ENCODE measurements at places on chromosomes 12 and 14. TPM values are rescaled to one million over a fixed set of nuclear protein-coding genes. Genes with fewer than 3 reads are reported as not detected.

DNA sequence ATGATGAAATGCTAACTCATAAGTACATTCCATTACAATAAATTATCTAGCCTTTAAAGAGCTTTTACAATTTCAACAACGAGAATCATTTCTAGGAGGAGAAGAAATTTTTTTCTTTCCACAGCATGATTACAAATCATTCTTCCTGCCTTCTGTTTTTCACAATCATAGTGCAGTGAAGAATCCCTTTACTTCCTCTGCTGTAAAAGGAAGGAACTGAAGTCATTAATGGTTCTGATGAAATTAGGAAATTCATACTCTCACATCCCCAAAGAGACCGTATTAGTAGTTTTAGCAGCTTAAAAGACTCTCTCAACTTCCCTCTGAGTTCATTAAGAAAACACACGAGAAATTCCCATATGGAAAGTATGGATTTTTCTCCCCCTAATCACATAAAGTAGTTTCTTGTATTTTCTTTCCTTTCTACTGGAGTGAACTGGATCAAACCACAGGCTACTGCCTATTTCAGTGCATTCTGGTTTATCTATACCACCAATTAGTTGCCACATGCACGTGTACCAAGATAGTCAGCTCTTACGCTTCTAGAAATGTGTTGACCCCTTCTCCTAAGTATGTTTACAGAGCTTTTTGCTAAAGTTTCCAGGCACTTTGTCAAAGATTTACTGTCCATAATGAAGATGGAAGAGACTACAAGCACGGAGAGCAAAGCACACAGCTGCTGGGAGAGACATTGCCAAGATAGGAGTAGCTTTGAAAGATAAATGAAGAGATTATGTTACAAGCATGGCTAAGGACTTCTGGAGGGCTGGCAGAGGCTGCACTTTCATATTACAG lies 58.9 kb upstream of the KITLG start:
- H3K27ac ChIP-seq, result no peak overlapping the region
- no peak for DNase-seq

- H3K36me3 ChIP-seq, result no peaks in the 10 kb centered on the region
- H3K27ac ChIP-seq, result peak overlapping the region; percentile 89
- no peak overlapping the region for H3K4me3 ChIP-seq
- no peak for DNase-seq
- H3K27me3 ChIP-seq, result no peaks in the 10 kb centered on the region
Measured at GRCh38 chr12:124391340-124392261, 96.7 kb downstream of the RFLNA start.

DNA sequence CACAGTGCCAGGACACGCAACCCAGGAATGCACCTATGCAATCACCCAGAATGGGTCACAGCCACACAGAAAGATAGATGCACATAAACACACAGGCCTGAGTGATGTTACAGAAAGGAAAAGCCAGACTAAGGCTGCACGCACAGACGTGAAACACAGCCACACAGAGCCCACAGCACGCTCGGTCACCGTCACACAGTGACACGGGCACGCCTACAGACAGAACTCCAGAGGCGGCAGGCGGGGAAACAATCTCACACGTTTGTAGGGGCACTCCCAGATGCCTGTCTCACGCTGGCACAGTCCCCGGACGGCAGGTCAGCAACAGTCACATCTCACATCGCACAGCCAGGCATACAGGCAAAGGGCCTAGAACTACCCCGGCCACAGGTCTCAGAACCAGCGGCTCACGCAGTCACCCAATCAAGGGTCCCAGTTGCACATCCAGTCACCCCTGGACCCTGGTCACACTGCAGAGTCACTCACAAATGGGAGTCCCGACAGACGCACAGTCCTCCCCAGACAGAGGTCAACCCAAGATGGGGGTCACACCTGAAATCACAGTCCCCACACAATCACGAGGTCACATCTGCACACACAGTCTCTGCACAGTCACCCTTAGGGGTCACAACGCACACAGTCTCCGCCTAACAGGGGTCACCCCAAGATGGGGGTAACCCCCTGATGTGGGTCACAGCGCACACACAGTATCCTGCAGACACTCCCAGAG lies 790 bp downstream of the SSH1 start:
- DNase-seq, result peak; percentile 56
- peak overlapping the region; percentile 77 for H3K4me3 ChIP-seq
- peaks cover 11% of the 10 kb centered on the region for H3K4me1 ChIP-seq
- peak overlapping the region; percentile 37 for H3K27ac ChIP-seq

- H3K4me1 ChIP-seq, result peaks cover 38% of the 10 kb centered on the region
- no peaks in the 10 kb centered on the region for H3K27me3 ChIP-seq
- no peaks in the 10 kb centered on the region for H3K36me3 ChIP-seq
- no peak overlapping the region for H3K27ac ChIP-seq
- H3K4me3 ChIP-seq, result no peak overlapping the region
Measured at GRCh38 chr14:99946652-99947489, 118.4 kb upstream of the EVL start.

- DNase-seq, result no peak
- H3K4me1 ChIP-seq, result no peaks in the 10 kb centered on the region
- no peaks in the 10 kb centered on the region for H3K36me3 ChIP-seq
- H3K27ac ChIP-seq, result no peak overlapping the region
- H3K27me3 ChIP-seq, result no peaks in the 10 kb centered on the region
- H3K4me3 ChIP-seq, result no peak overlapping the region
Measured at GRCh38 chr14:61362072-61362750, 40.8 kb downstream of the PRKCH start.

GRCh38 chr14:94225460-94226378 lies 51.6 kb downstream of the PPP4R4 start:
- H3K27me3 ChIP-seq, result no peaks in the 10 kb centered on the region
- no peaks in the 10 kb centered on the region for H3K36me3 ChIP-seq
- DNase-seq, result no peak
- no peak overlapping the region for H3K4me3 ChIP-seq
- H3K4me1 ChIP-seq, result no peaks in the 10 kb centered on the region
- no peak overlapping the region for H3K27ac ChIP-seq

DNA sequence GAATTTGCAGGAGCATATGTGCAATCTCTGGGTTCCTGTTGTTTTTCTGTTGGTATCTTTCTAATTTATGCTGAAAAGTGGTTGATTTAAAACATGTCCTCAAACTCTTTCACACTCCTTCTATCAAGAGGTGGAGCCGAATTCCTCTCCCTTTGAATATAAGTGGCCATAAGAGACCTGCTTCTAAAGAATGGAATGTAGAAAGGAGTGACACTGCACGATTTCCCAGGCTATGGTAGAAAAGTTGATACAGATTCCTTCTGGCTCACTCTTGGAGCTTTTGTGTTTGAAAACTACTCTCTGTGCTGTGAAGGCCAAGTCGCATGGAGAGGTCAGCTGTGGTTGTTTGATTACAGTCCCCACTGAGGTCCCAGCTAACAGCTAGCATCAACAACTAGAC lies 613.2 kb downstream of the ETNK1 start:
- H3K4me1 ChIP-seq, result no peaks in the 10 kb centered on the region
- H3K4me3 ChIP-seq, result no peak overlapping the region
- no peak for DNase-seq
- no peaks in the 10 kb centered on the region for H3K27me3 ChIP-seq
- H3K27ac ChIP-seq, result no peak overlapping the region

DNA sequence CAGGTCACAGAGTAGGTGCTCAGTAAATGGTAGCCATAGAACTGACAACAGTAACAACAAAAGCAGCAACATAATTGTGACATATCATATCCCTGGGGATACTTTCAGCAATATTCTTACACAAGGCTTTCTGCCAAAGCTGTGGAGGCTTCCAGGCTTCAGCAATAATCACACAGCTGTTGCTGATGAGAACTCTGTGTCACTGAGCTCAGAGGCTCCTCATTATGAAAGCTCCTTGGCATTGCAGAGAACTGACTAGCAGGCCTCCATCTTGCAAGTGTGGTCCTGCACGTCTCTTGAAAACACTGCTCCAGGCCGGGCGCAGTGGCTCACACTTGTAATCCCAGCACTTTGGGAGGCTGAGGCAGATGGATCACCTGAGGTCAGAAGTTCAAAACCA lies 97.3 kb upstream of the BTG1 start:
- no peaks in the 10 kb centered on the region for H3K36me3 ChIP-seq
- H3K4me1 ChIP-seq, result peaks cover 7% of the 10 kb centered on the region
- DNase-seq, result no peak

- H3K27me3 ChIP-seq, result no peaks in the 10 kb centered on the region
- H3K36me3 ChIP-seq, result no peaks in the 10 kb centered on the region
- H3K4me3 ChIP-seq, result no peak overlapping the region
- no peak for DNase-seq
Measured at GRCh38 chr12:105226219-105226618, 9.8 kb downstream of the APPL2 start.

- DNase-seq, result peak; percentile 93
- peaks cover 10% of the 10 kb centered on the region for H3K4me1 ChIP-seq
- H3K27me3 ChIP-seq, result no peaks in the 10 kb centered on the region
- H3K4me3 ChIP-seq, result no peak overlapping the region
Measured at GRCh38 chr14:33938131-33938949, 12.5 kb downstream of the EGLN3 start.

DNA sequence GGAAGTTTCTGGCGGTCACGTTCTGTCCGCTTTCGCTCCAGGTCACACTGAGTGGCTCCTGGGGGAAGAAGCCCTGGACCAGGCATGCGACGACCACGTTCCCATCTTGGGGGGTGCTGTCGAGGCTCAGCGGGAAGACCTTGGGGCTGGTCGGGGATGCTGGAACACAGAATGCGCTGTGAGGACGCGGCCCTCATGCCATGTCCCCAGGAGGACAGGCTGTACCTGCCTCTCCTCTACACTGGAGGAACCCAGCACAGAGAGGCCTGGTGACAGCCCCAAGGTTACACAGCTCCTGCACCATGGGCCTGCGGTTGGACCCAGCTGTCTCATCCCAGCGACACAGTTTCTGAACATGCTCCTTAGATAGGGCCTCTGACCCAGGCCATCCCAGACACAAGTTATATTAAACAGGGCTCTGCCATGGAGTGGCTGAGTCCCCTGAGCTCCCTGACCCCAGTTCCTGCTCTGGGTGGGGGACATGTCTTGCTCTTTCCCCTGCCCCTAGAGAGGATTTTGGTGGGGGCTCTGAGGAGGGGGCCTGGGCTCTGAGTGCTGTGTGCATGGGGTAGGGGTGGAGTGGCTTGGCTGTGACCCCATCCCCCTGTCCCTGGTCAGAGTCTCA lies 62.0 kb downstream of the TMEM121 start:
- H3K27ac ChIP-seq, result no peak overlapping the region
- no peaks in the 10 kb centered on the region for H3K4me1 ChIP-seq
- H3K27me3 ChIP-seq, result no peaks in the 10 kb centered on the region
- H3K4me3 ChIP-seq, result no peak overlapping the region
- DNase-seq, result no peak

DNA sequence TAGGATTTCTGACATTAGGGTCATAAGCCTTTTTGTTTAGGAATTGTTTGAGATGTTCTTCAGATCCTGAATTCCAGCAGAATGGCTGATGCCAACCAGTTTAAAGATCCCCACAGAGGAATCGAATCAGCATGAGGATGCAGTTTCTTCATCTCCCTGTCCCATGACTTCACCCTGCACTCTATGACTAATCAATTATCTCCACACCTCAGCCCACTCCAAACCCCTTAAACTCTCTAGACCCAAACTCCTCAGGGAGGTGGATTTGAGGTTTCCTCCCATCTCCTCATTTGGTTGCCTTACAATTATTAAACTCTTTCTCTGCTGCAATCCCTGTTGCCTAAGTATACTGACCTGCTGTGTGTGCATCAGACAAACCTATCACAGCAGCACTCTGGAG lies 86.5 kb upstream of the CRY1 start:
- H3K36me3 ChIP-seq, result no peaks in the 10 kb centered on the region
- H3K4me3 ChIP-seq, result no peak overlapping the region
- H3K27ac ChIP-seq, result no peak overlapping the region

DNA sequence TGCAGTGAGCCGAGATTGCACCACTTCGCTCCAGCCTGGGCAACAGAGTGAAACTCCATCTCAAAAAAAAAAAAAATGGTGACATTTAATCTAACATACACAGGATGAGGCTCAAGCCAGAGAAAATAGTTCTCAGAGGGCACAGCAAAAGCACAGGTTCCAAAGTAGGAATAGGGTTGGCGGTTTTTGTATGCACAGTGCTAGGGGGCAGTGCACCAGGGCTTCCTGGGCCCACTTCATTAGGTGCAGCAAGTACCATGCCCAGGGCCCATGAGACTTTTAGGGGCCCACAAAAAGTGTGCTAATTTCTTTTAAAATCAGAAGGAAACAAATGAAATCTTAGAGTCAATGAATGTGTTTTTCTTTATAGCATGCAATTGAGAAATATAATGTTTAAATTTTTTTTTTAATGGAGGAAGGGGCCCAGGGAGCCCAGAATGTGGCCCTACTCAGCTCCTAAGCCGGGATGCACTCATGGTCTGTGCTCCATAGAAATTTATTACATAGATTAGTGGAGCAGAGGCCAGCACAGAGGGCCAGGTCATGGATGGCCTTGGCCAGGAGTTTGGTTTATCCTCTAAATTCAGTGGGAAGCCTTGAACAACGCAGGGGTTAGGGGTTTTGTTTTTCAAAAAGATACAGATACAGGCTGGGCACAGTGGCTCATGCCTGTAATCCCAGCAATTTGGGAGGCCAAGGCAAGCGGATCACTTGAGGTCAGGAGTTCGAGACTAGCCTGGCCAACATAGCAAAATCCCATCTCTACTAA lies 2.3 kb downstream of the AK7 start:
- no peak overlapping the region for H3K27ac ChIP-seq
- H3K27me3 ChIP-seq, result no peaks in the 10 kb centered on the region
- H3K4me1 ChIP-seq, result no peaks in the 10 kb centered on the region
- H3K4me3 ChIP-seq, result no peak overlapping the region
- no peak for DNase-seq
- H3K36me3 ChIP-seq, result no peaks in the 10 kb centered on the region

GRCh38 chr14:54890788-54891187 lies 11.8 kb downstream of the GCH1 start:
- no peaks in the 10 kb centered on the region for H3K36me3 ChIP-seq
- no peak overlapping the region for H3K27ac ChIP-seq
- H3K4me1 ChIP-seq, result no peaks in the 10 kb centered on the region
- DNase-seq, result no peak

DNA sequence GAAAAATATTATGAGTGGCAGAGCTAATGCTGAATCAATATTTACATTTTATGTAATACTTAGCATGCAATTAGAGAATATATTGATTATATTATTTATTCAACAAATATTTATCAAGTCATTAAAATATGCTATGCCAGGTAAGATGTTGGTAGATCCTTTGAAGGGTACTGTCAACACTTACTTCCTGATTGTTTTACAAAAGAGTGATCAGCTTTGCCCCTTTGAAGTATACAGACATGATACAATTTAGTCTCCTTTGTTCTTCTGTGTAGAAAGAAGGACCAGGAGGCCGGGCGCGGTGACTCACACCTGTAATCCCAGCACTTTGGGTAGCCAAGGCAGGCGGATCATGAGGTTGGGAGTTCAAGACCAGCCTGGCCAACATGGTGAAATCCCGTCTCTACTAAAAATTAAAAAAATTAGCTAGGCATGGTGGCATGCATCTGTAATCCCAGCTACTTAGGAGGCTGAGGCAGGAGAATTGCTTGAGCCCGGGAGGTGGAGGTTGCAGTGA lies 73.9 kb upstream of the IFNG-AS1 start:
- peaks cover 2% of the 10 kb centered on the region for H3K4me1 ChIP-seq
- H3K27me3 ChIP-seq, result no peaks in the 10 kb centered on the region
- DNase-seq, result no peak

- no peaks in the 10 kb centered on the region for H3K27me3 ChIP-seq
- no peak for DNase-seq
- peaks cover 27% of the 10 kb centered on the region for H3K4me1 ChIP-seq
- H3K4me3 ChIP-seq, result peak overlapping the region; percentile 100
- no peak overlapping the region for H3K27ac ChIP-seq
Measured at GRCh38 chr12:22046968-22047390, 961 bp downstream of the CMAS start.

TAMALIN gene
- total RNA-seq, result 8.6 TPM

GARIN6 gene
- total RNA-seq, result not detected

ENDOU gene
- not detected for total RNA-seq

NKX2-1 gene
- total RNA-seq, result not detected

RIMKLB gene
- total RNA-seq, result 8.9 TPM

MYF6 gene
- not detected for total RNA-seq

SPIC gene
- total RNA-seq, result not detected

HCAR1 gene
- not detected for total RNA-seq

OR4N2 gene
- total RNA-seq, result not detected

Measured in pancreas (tissue), 10 donors.